Liver (tissue), 10 donors: ENCODE measurements at places on chromosomes 12 and 14. TPM values are rescaled to one million over a fixed set of nuclear protein-coding genes. Genes with fewer than 3 reads are reported as not detected.

GRCh38 chr14:96268431-96269358 is 12.7 kb downstream of the BDKRB1 start:
- peak; percentile 33 for DNase-seq

- DNase-seq, result no peak
Observed at GRCh38 chr12:53578783-53579182, 47.4 kb downstream of the ATF7 start.

DNA sequence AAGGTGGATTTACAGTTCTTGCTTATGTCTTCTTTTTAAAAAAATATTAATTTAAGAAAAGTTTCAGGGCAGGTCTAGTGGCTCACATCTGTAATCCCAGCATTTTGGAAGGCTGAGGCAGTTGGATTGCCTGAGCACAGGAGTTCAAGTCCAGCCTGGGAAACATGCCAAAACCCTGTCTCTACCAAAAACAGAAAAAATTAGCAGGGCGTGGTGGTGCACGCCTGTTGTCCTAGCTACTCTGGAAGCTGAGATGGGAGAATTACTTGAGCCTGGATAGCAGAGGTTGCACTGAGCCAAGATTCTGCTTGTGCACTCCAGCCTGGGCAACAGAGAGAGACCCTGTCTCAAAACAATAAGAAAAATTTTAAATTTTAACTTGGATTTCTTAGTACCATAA is 5.4 kb upstream of the TAS2R46 start:
- DNase-seq, result no peak

GRCh38 chr12:53596920-53597363 is 29.2 kb downstream of the ATF7 start:
- DNase-seq, result no peak

- DNase-seq, result no peak
Observed at GRCh38 chr12:42716491-42716891, 126.9 kb upstream of the PRICKLE1 start.

DNA sequence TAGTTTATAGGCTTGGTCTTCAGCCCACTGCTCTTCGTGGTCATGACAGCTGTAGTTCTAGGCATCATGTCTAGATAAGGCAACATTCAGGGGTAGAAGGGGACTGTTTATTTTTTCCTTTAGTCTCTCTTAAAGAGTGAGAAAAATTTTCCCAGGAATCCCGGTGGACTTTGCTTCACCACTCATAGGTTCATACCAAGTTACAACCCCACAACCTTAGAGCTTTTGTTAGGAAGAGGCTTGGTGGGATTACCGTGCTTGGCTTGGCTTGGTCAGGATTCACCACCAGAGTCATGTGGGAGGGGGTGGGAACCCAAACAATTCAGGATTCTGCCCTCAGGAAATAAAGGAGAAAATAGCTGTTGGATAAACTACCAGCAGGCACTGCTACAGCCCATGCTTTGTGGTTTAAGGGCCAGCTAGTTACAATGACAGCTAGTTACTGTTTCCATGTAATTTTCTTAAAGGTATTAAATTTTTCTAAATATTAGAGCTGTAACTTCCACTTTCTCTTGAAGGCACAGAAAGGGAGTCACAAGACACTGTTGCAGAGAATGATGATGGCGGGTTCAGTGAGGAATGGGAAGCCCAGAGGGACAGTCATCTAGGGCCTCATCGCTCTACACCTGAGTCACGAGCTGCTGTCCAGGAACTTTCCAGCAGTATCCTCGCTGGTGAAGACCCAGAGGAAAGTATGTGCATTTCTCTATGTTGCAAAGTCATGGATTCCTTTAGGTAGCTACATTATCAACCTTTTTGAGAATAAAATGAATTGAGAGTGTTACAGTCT is 25.9 kb upstream of the PAPLN start:
- DNase-seq, result no peak

DNA sequence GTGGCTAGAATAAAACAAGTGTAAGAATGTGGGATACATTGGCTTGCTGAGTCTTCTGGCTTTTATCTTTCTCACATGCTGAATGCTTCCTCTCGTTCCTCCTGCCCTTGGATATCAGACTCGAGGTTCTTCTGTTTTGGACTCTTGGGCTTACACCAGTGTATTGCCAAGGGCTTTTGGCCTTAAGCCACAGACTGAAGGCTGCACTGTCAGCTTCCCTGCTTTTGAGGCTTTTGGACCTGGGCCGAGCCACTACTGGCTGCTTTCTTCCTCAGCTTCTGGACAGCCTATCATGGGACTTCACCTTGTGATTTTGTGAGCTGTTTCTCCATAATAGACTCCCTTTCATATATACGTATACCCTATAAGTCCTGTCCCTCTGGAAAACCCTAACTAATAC is 300.9 kb upstream of the STXBP6 start:
- no peak for DNase-seq

DNA sequence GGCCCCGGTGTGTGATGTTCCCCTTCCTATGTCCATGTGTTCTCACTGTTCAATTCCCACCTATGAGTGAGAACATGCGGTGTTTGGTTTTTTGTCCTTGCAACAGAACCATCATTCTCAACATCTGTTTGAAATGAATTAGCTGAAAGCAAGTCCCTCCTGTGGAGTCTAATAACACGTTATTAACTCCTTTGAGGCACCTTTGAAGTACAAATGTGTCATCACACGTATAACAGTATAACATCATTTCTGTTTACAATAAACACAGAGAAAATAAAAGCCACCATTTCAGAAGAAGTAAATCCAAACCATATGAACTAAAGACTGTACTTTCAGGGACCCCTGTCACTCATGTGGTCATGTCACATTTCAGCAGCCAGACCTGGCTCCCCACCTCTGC is 198.5 kb downstream of the STXBP6 start:
- DNase-seq, result no peak

DNA sequence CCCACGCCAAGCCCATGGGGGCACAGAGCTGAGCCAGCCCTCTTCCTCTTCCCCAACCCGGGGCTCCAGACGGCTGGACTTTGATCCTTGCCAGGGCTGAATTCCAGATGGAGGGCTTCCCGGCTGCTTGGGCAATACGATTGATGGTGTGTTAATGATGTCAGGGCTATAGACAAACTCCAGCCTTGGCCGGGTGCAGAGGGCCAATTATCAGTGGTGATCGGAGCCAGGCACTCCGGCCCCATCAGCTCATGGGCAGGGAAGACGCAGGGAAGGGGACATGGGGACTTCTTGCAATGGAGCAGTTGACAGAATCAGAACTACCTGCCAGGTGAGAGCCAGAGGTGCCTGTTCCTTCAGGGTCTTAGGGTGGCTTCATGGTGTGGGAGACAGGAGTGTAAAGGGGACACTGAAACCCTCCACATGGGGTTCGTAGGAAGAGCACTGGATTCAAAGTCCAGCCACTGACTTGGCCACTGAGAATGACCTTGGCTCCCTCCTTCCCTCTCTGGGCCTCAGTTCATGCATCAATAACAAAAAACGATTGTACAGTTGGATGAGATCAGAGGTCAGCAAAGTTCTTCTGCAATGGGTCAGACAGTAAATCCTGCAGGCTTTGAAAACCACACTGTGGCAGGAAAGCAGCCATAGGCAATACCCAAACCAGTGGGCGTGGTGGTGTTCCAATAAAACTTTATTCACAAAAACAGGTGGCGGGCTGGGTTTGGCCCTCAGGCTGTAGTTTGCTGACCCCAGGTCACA is 333.7 kb downstream of the MED13L start:
- DNase-seq, result no peak

DNA sequence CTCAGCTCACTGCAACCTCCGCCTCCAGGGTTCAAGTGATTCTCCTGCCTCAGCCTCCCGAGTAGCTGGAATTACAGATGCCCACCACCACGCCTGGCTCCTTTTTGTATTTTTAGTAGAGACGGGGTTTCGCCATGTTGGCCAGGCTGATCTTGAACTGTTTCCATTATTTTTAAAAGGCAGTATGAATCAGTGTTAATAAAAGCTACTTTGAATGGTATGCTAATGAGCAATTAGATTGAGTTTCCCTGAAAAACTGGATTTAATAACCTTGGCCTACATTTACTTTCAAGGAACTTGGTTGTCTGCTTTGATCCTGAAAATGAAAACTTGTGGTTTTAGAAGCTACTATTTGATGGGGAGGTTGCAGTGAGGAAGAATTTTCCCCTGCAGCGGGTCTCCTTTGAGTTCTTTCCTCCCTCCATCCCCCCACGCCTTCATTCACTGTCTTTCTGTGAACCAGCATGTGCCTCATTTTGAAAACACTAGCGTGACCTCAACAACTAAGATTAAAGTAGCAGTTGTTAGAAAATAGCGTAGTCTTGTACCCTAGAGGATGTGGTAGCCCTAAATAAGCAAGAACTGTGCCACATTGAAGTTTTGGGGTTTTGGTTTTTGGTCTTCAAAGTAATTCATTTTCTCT is 17.8 kb upstream of the RPS6KA5 start:
- DNase-seq, result no peak

GRCh38 chr14:52346778-52347177 is 32.7 kb downstream of the PTGER2 start:
- no peak for DNase-seq

GRCh38 chr14:104101651-104102281 is 16.3 kb downstream of the ASPG start:
- DNase-seq, result no peak

- no peak for DNase-seq
Observed at GRCh38 chr14:84180336-84180735, 1349.6 kb upstream of the FLRT2 start.

- no peak for DNase-seq
Observed at GRCh38 chr14:57038689-57039088, 228.4 kb upstream of the OTX2 start.

- DNase-seq, result no peak
Observed at GRCh38 chr14:103512701-103513611, 9.7 kb downstream of the CKB start.

- no peak for DNase-seq
Observed at GRCh38 chr12:114895827-114896226, 211.9 kb upstream of the TBX3 start.

DNA sequence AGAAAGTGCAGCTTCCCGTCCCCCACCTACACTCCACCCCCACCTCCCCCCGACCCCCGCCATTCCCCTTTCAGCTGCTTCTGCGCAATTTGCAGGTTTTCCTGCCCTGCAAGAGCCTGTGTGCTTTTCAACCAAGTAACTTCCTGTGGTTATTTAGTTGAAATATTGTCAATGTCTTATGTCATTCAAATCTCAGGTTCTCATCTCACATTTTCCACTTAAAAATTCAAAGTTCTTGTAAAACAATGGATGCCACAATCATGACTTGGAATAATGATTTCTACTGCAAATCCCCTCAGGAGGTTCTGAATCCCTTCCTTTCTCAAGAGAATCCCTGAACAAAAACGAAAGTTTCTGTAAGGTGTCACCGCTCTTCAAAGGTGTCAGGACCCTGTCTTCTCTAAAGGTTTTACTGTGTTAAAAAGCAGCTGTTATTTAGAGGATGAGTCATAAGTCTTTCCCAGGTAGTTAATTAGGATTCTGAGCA is 31.6 kb downstream of the WBP11 start:
- no peak for DNase-seq

- no peak for DNase-seq
Observed at GRCh38 chr14:85948153-85948552, 418.2 kb downstream of the FLRT2 start.

GRCh38 chr14:51067295-51067694 is 27.6 kb downstream of the TRIM9 start:
- DNase-seq, result no peak

GRCh38 chr12:126347421-126347820 is 1282.2 kb downstream of the AACS start:
- no peak for DNase-seq

DNA sequence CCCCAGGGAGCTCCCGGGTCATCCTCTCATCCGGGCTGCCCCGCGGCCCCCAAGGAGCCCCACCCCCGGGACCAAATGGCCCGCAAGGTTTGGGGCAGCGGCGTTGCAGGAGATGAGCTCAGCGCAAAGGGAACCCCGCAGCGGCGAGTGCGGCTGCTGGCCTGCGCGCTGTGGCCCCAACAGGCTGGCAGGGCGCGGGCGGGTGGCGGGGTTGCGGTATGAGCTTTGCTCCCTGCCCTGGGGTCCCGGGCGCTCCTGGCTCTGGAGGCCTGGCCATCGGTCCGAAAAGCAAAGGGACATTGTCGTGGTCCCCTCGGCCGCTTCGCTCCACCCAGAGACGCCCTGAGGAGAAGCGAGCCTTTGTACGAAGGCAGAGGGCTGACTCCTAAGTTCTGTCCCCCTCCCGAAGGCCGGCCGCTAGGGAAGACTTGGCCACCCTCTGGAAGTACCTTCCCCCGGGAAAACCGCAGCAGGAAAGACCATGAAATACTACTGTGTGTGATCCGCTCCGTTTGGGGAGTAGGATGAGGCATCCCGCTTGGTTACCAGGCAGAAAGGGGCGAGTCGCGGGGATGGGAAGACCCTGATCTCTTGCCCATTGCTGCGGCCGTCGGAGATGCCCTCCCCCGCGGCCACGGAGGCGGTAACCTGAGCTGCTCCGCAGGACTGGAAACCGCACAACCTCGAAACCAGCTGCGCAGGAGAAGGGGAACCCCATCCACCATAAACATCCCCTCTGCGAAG is 620 bp upstream of the NID2 start:
- DNase-seq, result no peak

GRCh38 chr14:101028971-101029667 is 125.6 kb upstream of the RTL1 start:
- no peak for DNase-seq

DNA sequence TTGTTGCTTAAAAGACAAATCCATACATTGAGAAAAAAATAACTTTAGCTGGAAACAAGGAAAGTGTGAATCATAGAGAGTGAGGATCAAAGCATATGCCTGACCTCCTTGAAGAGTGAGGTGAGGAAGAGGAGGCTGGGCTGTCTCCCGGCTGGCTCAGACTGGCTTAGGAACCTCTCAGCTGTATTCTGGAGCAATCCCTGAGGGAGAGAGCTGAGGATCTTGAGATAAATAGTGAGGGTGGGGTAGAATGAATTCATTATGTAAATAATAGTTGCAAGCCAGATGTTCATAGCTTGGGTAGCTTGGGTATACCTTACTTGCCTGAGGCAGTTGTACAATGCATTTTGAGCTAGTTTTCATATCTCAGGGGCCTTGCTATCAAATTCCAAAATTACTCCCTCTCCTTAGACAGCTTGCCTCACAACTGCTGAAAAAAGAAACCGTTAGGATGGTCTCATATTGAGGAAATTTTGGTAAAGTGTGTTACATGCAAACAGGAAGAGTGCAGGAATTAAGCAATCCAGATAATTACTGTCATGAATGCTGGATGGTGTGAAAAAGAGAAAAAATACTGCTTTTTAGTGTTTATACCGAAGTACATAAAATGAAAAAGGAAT is 30.5 kb upstream of the SLC15A5 start:
- DNase-seq, result no peak

GRCh38 chr14:81311141-81311540 is 89.0 kb downstream of the STON2 start:
- no peak for DNase-seq

- no peak for DNase-seq
Observed at GRCh38 chr14:61048640-61049039, 67.6 kb downstream of the SLC38A6 start.

FAM90A1 gene
- not detected for total RNA-seq

FOXA1 gene
- 37.5 TPM for total RNA-seq

SLC16A7 gene
- 24.0 TPM for total RNA-seq

NDRG2 gene
- total RNA-seq, result 107 TPM

SSPN gene
- 0.67 TPM for total RNA-seq

PTPN6 gene
- total RNA-seq, result 41.0 TPM

FGF6 gene
- not detected for total RNA-seq

CPNE6 gene
- not detected for total RNA-seq

MARS1 gene
- total RNA-seq, result 83.3 TPM

TEX52 gene
- total RNA-seq, result not detected

NRDE2 gene
- total RNA-seq, result 17.4 TPM

ARPC3 gene
- total RNA-seq, result 101 TPM

KRT80 gene
- total RNA-seq, result 0.05 TPM

FGD6 gene
- total RNA-seq, result 6.9 TPM

VDR gene
- total RNA-seq, result 0.25 TPM

TSPAN19 gene
- total RNA-seq, result not detected

BCL11B gene
- total RNA-seq, result 0.23 TPM
